Type B pancreatic cell (in vitro differentiated cells): ENCODE measurements at places on chromosomes 5 and 9.

- DNase-seq, result no peak
Observed at GRCh38 chr5:73367650-73368049, 80.9 kb downstream of the FOXD1 start.

DNA sequence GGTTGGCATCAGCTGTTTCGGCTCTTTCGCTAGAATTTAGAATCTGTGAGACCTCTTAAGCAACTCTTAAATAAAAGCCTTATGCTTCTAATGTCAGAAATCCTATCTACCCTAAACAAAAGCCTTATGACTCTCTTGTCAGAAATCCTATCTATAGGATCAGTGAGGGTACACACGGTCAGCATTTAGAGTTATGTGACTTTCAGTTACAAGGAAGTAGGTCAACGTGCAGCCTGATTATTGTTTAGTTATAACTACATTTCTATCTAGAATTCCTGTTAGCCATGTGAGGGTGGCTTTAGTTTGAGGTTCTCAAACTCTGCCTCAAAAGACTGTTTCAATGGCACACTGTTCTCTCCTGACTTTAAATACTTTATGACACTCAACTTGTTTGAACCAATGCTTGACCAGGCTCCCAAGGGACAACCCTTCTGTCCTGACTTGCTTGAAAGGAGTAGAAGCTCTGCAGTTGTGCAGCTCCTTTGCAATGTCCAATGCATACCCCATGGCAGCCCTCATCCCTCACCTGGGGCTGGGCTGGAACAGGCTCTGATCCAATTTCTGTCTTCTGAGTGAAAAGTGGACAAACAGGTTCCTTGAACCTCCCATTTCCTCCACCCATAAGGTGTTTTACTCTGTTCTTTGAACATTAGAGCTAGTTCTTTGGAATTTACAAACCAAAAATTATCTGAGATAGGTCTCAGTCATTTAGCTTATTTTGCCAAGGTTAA lies 251.6 kb upstream of the PIK3R1 start:
- no peak for DNase-seq

DNA sequence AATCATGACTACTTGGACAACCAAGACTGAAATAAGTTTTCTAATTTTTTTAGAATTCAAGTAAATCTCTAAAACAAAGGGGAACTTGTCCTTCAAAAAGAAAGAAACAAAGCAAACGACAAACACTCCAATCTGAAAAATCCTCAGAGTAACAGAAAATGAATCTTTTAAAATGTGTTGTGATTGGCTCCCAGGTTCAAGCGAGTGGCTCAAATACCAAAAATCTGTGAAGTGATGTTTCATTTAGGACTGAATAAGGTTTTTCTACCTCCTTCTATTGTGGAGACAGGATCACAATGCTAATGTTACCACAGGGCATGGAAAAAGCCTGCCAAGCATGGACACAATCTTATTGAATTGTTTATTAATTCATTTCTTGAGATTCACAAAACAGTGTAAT lies 415.7 kb downstream of the RAB3C start:
- DNase-seq, result no peak

GRCh38 chr9:69173497-69173890 lies 583 bp upstream of the TJP2 start:
- no peak for DNase-seq

DNA sequence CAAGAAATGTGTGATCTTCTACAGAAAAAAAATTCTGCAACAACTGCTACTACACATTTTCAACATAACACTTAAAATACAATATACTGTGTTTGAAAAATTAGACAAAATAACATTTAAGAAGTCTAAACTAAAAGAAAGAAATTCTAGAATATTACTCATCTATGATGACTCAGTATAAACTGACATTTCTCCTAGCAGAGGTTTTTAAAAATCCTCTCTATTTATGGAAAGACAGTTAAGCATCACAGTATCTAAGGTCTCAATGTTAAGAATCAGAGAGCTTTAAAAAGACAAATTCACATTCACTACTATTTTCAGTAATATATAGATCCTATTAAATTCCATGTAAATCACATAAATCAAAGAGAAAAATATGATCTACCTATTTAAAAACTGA lies 61.3 kb downstream of the NR2F1-AS1 start:
- DNase-seq, result no peak

DNA sequence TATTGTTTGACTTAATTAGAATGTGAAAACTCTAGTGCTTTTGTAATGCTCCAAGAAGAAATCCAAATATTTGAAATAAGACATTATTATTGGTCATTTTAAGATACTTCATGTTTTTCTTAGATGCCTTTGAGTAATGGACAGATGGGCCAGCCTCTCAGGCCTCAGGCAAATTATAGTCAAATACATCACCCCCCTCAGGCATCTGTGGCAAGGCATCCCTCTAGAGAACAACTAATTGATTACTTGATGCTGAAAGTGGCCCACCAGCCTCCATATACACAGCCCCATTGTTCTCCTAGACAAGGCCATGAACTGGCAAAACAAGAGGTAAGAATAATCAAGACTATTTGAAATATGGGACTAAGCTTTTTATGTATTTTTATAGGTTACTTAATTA lies 69.2 kb upstream of the SREK1 start:
- DNase-seq, result no peak
